ENCODE measurements at places on chromosomes 2 and 18.

- no peak for DNase-seq
These were observed 7.0 kb downstream of the EFEMP1 start for GRCh38 chr2:55916473-55917049.

- DNase-seq, result no peak
These were observed 133.2 kb upstream of the TMEM18 start for GRCh38 chr2:810397-810796.

GRCh38 chr18:55048892-55049291, 89.6 kb upstream of the CCDC68 start:
- no peak for DNase-seq

DNA sequence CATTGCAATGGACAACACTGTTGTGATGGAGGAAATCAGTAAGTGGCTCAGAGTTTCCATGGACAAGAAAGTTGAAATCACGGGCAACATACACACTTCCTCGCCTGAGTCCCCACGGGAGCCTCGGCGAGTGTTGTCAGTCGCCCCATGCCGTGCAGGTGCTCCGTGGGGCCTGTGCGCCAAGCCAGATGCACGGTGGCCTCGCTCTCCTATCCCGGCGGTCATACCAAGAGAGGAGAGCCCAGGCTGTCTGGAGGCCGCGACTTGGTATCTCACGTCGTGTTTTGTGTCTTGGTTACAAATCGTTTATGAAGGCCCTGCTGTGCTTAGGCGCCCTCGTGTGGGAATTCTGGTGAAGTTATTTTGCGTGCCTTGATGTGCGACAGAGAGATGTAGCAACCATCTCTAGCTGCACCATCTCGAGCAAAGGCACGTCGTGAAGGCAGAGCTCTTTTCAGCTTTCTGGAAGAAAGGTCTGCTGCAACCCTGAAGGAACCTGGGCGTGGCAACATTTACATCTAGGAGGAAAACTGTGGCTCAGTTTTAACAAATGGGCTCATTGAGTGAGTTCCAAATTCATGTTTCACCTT, 21.8 kb downstream of the ATG4B start:
- DNase-seq, result peak; percentile 73

GRCh38 chr2:191811807-191812602, 34.9 kb downstream of the CAVIN2 start:
- peak; percentile 79 for DNase-seq

GRCh38 chr2:165967746-165968145, 14.2 kb upstream of the TTC21B start:
- no peak for DNase-seq

- DNase-seq, result no peak
These were observed 12.5 kb downstream of the SETBP1 start for GRCh38 chr18:44693030-44693784.

DNA sequence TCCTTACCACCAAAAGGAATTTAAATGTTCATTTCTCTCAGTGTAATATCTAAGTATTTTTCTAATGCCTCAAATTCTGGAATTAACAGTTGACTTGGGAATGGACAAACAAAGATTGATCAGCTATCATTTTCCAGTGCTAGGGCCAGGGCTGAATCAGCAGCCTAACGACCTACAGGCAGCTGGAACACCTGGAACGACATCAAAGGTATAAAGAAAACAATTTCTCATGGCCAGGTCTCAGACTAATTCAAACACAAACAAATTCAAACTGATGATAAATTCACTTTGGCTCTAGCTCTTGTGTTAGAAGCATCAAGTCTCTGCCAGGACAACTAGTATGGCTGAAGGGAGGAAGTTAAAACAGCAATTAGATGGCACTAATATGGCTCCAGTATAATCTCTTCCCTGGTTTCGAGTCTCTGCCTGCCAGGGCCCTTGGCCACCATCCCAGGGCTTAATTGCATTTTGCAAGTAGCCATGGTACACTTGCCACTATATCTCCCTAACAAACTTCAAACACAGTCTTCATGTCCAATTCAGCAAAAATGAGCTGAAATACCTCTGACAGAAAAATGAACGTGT, 70.2 kb upstream of the FSHR start:
- DNase-seq, result no peak

DNA sequence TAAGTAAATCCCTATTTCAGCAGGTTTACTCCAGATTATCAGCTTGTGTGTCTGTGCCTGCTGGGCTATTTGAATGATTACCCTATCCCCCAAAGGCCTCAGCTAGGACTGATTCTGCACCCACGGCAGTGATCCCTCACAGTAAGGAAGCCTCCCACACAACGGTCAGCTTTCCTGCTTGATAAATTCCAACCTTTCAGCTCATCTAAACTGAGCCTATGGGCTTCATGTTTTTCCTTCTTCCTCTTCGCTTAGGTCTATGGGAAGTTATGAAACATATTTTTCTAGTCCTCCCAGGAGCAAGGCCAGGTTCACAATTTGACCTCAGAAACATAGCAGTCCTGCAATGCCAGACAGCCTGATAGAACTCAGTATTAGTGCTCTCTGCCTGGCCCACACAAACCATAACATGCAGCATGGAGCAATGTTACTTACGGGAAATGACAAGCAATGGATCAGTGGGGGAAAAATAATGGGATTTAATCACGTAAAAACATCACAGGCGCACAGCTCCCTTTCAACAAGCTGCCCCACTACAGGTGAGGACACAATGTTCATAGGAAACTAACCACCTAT, 170.9 kb downstream of the ZNF521 start:
- DNase-seq, result no peak

- no peak for DNase-seq
These were observed 41.8 kb upstream of the CTAGE1 start for GRCh38 chr18:22459491-22459890.

- no peak for DNase-seq
These were observed 111.2 kb upstream of the KLHL29 start for GRCh38 chr2:23273786-23274185.

- DNase-seq, result no peak
These were observed 88.6 kb upstream of the FHL2 start for GRCh38 chr2:105487142-105488069.

DNA sequence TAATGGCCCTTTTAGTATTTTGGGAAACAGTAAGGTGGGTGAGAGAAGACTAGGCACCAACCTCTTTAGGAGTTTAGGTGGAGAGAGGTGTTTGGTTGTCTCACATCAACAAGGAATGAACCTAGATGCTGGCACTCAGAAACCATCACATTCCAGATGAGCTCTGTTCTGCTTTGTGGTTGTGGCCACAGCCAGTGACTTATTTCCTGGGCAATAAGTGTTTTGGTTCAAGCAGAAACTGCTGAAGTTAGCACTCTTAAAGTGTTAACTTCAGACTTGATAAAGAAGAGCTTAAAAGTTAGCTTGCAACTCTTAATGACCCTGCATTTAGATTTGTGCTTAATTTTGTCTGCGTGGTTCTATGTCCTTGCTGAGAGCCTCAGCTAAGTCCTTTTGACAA, 929.2 kb downstream of the SLC4A3 start:
- DNase-seq, result no peak

- peak; percentile 49 for DNase-seq
These were observed 95.0 kb upstream of the CCDC68 start for GRCh38 chr18:55054021-55054990.

GRCh38 chr2:85800586-85800985, 46.8 kb downstream of the ATOH8 start:
- DNase-seq, result no peak

GRCh38 chr2:232310696-232311095, 67.9 kb upstream of the ALPP start:
- DNase-seq, result no peak

DNA sequence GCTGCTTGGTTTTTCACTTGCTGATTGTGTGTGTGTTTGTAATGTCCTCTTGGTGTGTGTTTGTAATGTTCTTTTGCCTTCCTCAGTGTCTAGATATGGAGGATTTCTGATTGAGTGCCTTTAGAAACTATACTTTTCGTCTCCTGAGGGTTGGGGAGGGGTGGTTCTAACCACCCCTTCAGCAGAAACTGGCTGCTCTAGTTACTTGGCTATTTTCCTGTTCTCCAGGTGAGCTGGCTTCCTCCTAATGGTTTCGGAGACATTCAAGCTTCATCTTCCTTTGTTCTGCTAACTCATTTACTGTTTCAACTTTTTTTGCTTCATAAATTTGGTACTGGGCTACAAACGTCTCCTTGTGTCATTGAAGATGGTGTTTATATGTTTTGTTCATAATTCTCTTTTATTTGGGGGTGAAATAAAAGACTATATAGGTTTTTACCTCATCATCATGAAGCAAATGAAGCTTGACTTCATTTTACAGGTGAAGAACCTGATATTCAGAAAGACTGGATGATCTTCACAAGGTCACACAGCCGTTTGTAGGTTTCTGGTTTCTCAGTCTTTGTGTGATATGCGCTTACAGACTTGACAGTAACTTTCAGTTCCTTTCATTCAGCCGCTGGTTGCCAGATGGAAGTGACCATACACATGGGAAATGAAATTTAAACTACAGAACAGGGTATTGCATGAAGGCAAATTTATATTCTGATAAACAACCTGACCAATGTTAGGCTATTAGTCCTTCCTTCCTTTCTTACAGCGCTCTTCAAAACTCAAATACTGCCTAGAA, 238.5 kb downstream of the GALR1 start:
- DNase-seq, result no peak

- DNase-seq, result no peak
These were observed 6.6 kb upstream of the CCDC195 start for GRCh38 chr2:224722770-224723169.

GRCh38 chr2:223877721-223878410, 40.5 kb upstream of the AP1S3 start:
- no peak for DNase-seq

DNA sequence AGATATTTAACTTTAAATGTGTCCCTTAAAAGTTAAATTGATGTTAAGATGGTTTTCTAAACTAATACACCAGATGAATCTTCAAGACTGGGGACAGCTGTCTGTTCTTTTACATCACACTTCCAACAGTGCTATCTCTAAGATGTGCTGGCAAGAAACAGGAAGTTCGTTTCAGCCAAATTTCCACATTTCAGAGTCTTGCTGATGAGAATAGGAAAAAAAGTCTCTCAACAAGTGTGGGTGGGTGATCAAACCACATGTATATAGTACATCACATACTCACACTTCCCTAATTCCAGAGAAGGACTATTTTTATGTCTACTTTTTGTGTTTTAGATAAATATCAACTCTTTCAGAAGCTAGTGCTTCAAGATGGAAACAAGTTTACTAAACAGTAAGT, 1712.8 kb upstream of the TMEFF2 start:
- no peak for DNase-seq

DNA sequence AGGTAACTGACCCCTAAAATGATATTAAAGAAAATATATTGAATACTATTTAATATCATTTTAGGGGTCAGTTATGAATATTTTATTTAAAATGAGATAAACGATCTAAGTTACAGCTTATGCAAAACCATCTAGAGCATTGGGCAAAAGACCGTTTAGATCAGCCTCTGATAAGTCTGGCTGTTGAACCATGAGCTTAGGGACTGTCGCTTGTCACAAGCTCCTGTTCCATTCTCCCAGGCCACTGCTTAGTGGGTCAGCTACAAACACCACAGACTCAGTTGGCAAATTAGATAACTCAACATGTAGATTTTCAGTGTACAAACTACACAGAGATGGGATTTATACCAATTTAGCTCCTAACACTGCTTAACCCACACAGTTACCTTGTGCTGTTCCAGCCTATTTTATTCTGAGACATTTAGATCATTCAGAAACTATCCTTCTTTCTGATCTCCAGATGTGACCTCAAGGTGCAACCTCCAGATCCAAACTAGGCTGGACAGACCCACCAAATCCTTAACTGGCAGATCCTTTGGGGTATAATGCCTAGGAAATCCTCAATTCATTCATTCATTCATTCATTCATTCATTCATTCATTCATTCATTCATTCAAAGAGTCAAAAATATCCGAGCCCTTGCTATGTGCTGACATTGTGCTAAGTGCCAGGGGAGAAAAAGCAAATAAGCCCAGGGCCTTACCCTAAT, 82.8 kb downstream of the HRH4 start:
- no peak for DNase-seq

DNA sequence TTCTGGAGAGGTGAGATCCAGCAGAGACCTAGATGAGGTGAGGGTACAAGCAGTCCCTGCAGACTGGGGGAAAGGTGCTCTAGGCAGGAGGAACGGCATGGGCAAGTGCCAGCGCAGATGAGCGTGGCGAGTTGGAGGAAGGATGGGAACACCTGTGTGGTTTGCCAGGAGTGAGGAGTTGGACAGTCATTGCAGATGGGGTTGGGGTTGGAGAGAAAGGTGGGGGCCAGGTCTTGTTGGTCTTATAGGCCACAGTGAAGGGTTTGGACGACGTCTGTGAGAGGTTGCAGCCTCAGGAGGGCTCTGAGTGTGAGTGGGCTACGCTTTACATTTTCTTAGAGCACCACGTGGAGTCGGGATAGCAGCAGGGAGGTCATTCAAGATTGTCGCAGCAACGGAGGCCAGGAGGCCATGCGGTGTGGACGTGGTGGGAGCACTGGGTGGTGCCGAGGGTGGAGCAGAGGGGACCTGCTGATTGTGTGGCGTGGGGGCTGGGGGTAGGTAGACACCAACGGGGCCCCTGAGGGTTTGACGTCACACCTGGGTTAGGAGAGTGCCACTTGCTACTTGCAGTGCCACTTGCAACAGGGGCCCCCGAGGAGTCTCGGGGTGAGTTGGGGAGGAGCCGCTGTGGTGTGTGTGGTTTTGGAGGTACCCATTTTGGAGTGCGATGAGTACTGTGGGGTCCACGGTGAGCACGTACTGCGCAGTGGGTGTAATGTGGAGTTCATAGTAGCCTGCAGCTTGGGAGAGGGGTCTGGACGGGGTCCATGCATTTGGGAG, 66.2 kb downstream of the LPIN1 start:
- DNase-seq, result no peak

DNA sequence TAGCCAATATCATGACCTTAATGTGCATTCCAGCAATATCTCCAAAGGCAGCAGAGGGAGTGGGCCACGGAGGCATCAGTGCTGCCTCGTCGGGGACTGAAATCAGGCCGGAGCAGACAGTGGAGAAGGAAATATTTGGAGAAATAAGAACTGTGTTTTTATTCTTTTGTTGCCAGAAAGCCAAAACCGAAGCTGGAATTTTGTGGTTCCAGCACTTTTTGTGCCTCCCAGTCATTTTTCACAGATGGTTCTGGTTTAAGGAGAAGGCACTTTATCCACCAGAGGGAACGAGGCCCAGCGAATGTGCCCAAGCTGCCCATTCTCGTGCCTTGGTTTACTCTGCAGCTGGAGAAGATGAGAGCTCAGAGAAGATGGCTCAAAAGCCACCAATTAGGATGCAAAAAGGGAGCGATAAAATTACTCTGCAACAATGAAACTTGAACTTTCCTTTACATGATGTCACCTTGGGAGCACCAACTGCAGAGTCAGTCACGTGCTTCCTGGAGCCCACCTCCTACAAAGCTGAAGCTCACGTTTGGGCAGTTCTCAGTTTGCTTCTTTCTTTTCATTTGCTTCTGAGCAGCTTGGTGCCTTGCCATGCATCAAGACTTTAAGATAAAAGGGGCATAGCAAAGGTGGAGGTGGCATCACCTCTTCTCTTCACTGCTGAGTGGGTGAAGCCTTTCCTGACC, 288.7 kb downstream of the LPIN1 start:
- no peak for DNase-seq

- DNase-seq, result no peak
These were observed 148.9 kb upstream of the CCDC195 start for GRCh38 chr2:224865016-224865415.

- no peak for DNase-seq
These were observed 50.4 kb downstream of the AP1S3 start for GRCh38 chr2:223786943-223787342.

- DNase-seq, result no peak
These were observed 134.8 kb downstream of the GALNT1 start for GRCh38 chr18:35716169-35716831.
